ENCODE measurements at places on chromosomes 1 and 21.

- no peak for DNase-seq
Observed at GRCh38 chr1:50447961-50448360, 24.7 kb upstream of the DMRTA2 start.

DNA sequence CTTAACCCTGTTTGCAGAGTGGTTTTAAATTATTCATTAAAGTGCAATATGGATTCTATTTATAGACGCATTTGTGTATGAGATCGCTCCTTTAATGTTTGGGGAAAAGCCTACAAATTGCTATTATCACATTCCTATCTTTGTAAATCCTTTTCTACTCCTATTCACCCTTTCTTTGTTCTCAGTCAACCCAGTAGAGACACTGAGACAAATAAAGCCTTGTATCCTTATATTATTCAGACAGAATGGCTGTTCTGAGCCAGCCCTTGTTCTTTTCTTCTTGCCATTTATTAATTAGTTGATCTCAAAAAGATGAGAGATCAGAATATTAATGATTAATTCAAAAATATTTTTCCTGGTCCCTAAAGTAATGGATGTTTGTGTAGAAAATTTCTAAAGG, 8.4 kb downstream of the PCBP3 start:
- DNase-seq: no peak

- no peak for DNase-seq
Observed at GRCh38 chr1:206142011-206142410, 24.8 kb upstream of the AVPR1B start.

DNA sequence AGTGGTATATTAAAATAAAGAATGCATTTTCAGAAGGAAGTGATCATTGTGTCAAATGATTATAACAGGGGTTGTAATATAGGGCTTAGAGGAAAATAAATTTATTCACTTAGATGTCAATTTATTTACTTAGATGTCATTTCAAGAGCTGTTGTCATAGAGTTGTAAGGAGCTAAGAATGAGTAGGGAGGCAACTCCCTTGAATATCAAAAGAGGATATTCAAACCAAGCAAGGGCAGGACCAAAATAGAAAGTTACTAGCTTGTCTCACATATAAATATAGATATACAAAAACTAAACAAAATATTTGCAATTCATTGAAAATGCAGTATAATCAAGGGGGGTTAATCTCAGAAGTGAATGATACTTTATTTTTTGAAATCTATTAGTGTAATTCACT, 16.0 kb upstream of the RASAL2 start:
- no peak for DNase-seq

GRCh38 chr1:25462732-25463131, 32.0 kb downstream of the MACO1 start:
- DNase-seq: no peak

GRCh38 chr1:184734980-184735379, 19.7 kb downstream of the EDEM3 start:
- no peak for DNase-seq

DNA sequence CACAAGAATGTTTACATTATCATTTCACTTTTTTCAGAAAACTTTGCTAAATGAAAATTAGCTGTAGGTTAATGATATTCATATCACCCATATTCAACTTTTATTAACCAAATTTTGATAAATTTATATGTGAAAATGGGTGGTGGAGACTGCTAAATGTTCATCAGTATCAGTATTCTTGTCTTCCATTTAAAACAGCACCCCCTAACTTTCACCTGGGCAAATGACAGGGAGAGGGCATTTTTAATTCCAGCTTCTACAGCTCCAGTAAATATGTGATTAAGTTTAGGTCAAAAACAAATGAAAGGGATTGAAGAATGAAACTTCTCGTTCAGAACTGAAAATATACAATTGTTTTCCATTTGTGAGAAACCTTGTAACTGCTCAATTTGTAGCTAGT, 722.2 kb downstream of the KCNT2 start:
- no peak for DNase-seq

DNA sequence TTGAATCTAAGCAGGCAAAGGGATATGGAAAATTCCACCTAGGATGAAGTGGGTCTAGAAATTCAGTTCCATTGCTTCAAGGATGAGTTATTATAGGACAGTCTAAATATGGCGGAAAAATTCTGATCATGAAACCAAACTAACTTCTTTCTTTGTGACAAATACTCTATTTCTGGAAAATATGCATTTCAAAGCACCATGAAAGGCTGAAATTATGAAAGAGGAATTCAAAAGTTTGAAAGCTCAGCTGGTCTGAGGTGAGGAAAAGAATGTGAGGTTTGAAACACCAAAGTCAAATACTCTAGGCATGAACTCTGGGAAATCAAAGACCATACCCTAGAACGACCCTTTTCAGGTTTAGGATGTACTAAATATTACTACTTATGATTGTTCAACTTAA, 36.4 kb upstream of the COL11A1 start:
- no peak for DNase-seq

DNA sequence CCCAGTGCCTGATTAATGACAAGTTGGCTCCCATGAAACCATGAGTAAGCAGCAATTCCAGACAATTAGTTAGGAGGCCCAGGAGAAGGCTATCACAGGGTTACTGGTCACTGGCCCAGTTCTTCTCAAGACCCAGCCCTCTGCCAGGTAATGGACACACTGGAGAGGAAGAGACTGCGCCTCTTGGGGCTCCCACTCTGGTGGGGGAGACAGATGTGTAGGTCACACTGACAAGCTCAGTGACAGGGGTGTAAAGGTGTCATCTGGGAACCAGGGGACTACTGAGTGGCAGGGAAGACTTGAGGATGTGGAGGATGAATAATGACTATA, 4.9 kb downstream of the HPCA start:
- DNase-seq: no peak

DNA sequence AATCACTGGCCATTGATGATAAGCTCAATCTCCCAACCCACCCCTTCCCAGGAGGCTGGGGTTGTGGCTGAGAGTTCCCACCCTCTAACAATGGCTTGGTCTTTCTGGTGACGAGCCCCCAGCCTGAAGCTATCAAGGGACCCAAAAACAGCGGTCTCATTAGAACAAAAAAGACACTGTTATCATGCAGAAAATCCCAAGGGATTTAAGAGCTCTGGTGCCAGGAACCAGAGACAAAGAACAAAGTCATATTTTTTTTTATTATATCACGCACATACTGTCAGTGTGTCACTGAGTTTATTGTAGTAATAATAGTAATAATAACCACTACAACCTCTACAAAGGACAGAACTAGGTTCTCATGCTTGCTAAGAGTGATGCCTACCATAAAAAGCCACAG, 43.9 kb downstream of the CCDC185 start:
- DNase-seq: no peak

DNA sequence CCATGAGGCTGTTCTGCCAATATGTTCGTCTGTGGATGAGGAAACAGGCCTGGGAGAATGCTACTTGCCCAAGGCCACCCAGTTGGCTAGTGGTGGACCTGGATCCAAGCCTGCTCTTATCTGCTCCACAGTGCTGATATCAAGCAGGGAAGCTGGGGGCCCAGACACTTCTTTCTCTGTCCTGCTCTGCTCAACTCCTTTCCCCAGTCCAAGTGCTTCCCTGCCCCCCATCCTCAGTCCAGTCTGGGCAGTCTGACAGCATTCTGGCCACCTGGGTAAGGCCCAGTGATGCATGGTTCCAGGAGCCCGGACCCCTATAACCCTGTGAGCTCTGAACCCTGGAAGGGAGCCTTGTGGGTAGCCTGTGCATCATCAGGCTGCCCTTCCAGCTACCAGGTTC, 4.2 kb upstream of the PAQR7 start:
- DNase-seq: no peak

DNA sequence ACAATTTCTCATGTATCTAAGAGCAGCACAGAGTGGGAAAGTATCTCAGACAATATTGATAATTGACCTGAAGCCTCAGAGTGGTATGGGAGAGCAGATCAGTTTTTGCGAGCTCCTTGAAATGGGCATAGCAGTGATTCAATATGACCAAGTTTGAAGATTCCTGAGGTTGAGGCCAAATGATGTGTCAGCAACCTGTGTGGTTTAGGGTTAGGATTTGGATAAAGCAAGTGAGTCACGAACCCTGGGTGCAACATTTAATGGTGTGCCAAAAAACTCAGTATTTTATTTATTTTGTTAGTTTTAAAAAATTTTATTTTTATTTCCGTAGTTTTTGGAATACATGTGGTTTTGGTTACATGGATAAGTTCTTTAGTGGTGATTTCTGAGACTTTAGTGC, 92.5 kb upstream of the C21orf91 start:
- DNase-seq: no peak

DNA sequence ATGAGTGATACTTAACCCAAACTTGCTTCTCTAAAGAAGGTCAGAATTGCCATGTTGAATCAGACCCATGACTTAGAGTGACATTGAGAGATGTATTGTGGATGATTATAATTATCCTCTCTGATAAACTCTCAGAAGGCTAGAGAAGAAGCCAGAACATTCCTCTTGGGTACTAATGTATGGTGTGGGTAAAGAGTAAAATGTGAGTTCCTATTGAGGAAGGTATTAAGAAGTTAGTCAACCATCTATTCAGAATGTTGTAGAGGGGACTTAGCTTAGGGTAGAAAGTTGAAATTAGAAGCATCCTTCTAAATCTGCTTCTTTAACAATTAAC, 7.3 kb downstream of the GMEB1 start:
- DNase-seq: no peak

GRCh38 chr1:237111807-237112206, 69.8 kb downstream of the RYR2 start:
- no peak for DNase-seq

- no peak for DNase-seq
Observed at GRCh38 chr1:230208619-230209261, 141.7 kb downstream of the GALNT2 start.

DNA sequence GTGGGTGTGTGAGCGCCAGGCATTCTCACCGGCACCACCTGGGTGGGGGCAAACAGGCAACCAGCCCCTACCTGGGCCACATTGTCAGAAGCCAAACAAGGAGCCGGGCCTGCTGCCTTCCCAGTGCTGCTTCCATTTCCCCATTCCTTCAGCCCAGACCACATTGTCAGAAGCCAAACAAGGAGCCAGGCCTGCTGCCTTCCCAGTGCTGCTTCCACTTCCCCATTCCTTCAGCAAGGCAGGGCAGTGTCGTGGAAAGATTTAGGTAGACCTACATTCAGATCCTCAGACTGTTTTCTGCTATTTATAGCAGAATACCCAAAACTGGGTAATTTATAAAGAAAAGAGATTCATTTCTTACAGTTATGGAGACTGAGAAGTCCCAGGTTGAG, 47.0 kb upstream of the EFHD2 start:
- no peak for DNase-seq

DNA sequence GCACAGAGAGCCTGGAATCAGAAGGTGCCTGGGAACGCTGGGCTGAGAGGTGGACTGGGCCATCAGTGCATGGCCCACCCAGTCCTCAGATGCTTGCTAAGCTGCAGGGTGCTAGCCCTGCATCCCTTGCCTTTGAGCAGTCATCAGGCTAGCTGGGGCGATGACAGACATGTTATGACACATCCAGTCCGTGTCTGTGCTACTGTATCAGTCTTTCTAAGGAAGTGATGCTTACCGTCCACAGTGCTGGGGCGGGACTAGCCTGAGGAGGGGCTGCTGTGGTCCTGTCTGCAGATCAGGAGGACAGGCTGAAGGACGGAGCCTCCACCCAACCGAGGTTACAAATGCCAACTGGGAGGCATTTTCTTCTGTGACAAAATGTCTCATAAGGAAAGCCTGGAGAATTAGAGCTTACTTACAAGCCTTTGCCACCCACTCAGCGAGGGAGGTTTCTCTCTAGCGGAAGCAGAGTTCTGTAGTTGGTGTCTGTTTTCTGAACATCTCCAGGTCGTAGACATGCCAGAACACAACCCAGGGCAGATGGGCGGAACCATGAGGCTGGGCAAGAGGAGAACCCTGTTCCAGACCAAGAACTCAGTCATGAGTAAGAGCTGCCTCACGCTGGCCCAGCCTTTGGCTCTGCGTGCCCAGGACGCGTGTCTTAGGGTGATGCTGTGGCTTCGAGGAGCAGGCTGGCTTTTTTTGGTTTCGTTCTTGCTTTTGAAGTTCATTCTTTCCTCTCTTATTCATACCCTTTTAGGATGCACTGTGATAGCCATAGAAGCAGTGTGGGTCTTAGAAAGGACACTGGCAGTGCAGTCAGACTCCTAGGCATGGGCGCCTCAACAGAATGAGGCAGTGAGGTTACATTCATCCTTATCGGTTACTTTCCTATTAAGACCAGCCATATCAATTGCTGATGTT, 14.3 kb downstream of the SLFNL1 start:
- DNase-seq: no peak

- no peak for DNase-seq
Observed at GRCh38 chr1:200610846-200611245, 9.7 kb downstream of the KIF14 start.

DNA sequence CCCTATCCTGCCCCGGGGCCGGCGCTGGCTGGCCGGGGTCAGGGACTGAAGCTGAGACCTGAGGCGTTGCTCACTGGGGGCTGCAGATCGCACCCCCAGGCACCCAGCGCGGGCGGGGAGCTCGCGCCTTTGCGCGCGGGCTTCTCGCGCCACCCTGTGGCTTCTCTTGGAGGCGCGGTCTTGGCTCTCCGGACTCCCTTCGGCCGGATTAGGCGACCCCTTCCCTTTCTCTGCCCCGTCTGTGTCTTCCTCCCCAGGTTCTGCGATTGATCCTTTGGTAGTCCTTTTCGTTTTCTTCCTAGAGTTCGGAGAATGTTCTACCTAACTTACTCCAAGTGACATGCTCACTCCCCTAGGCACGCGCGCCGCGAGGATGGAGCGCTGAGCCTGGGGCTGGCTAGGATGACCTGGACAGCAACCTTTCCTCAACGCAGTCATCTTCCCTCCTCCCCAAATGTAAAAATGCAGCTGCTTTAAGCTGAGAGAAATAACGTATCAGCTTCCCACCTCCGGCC, 495 bp upstream of the NTRK1 start:
- no peak for DNase-seq

DNA sequence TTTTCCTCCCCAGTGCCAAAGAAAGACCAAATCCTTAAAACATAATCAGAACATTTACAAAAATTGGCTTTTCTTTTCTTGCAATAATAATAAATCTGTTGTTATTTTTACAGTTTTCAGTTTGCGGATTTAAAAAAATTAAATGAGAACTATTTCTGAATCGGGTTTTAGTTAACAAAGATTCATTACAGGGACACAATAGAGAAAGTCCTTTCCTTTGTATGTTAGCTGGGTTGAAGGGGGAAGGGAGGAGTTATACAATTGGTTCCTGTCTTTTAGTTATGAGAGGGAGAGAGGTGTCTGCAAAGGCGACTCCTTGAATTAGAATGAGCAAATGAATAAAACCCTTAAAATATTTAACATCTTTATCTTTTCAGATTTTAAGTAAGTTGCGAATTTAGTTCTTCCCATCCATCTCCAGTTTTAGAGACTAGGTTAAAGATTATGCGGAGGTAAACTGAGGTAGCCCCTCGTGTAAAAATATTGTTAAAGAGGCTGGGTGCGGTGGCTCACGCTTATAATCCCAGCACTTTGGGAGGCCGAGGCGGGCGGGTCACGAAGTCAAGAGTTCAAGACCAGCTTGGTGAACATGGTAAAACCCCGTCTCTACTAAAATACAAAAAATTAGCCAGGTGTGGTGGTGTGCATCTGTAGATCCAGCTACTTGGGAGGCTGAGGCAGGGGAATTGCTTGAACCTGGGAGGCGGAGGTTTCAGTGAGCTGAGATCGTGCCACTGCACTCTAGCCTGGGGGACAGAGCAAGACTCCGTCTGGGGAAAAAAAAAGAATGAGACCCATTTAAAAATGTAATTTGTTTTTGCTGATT, 3.9 kb downstream of the SPEN start:
- DNase-seq: no peak
